ENCODE measurements at places on chromosomes 4 and X.

DNA sequence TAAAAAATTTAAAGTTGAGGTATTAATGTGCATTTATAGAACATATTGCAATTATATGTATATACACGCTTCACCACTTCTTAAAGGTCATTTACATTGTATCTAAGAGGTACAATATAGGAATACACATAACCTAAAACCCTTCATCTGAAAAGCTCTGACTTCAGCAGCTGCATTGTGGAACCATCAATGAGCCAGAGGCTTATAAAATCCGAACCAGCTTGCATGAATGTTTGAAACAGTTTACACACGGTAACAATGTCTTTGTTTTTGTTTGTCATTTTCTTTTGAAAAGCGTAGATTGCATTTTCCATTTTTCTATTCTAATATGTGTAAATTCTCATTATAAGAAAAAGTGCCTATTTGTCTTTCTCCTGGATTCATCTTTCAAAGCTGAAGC lies 221.6 kb downstream of the DCLK2 start:
- DNase-seq: no peak

DNA sequence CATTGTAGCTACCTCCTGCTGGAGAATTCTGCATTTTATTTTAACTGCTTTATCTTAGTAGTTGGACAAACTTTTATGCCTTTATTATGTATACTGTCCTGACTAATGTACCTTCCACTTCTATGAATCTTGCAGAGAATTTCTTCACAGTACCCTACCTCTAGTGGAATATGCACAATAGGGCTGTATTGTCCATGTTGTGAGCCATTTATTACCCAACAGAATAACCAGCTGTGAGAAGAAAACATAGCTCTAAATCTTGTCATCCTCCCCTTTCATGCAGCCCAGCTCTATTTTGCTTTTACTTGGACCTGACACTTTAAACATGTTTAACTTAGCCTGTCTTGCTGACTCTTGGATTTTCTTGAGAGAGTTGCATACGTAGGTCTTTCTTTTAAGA lies 56.2 kb downstream of the MCUB start:
- no peak for DNase-seq

- no peak for DNase-seq
These were observed 235.8 kb downstream of the RBMX2 start for GRCh38 chrX:130637591-130637990.

- DNase-seq: no peak
These were observed 105.2 kb upstream of the FRG1 start for GRCh38 chr4:189835505-189835904.

GRCh38 chr4:7307394-7308099 lies 115.2 kb downstream of the SORCS2 start:
- no peak for DNase-seq

DNA sequence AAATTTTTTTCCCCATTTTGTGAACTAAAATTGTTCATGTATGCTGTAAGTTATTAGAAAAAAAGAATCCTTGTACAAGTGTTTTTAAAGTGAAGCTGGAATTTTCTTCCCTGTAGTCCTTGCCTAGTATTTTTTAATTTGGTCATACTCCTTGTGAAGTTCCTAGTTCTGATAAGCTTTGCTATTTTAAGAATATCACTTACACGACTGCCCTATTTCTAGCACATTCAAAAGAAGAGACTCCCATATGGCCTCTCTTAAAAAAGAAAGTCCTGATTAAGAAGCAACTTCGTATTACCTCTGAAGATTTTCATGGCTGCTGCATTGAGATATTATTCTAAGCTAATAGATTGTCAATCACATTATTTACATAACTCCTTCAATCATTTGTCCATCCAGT lies 87.2 kb downstream of the KLHL8 start:
- no peak for DNase-seq

- peak; percentile 77 for DNase-seq
These were observed 59.5 kb upstream of the NEIL3 start for GRCh38 chr4:177250056-177250696.

- no peak for DNase-seq
These were observed 88.8 kb upstream of the CCDC160 start for GRCh38 chrX:134148172-134148692.

DNA sequence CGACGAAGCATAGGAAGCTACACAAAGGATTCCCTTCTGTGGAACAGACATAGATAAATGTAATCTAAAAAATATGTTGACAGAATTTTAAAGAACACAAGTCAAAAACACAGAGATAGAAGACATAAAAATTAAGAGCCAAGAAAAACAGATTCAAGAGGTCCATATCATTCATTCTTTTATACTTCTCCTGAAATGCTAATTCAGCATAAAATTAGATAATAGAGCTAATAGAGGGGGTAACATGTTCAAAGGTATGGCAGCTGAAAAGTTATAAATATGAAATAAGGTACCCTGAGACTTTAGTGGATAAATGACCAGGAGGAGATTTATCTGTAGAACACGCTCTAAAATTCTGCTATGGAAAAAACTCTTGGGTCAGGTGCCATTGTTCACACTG lies 37.4 kb upstream of the PRSS48 start:
- DNase-seq: no peak

GRCh38 chr4:7593646-7594412 lies 159.1 kb upstream of the PSAPL1 start:
- DNase-seq: no peak

DNA sequence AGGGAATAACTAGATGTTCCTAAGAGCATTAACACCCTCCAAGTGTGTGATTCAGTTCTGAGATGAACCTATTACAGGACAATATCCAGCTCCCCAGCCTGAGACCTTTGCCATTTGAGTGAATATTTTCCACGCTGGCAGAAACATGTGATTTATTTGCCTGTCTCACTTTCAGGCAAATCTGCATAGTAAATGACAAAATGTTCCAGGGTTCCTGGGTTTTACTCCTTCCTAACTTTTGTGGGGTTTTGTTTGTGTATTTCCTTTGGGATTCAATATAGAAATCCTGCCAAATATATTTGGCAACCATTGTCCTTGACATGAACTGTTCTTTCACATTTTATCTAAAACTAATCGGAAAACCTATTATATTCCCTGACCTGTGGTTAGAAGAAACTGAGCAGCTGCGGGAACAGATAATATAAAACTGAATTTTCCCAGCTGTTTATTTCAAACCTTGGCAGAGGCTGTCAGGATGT lies 12.5 kb downstream of the F8 start:
- DNase-seq: no peak

GRCh38 chr4:162506253-162506652 lies 342.5 kb upstream of the FSTL5 start:
- no peak for DNase-seq

DNA sequence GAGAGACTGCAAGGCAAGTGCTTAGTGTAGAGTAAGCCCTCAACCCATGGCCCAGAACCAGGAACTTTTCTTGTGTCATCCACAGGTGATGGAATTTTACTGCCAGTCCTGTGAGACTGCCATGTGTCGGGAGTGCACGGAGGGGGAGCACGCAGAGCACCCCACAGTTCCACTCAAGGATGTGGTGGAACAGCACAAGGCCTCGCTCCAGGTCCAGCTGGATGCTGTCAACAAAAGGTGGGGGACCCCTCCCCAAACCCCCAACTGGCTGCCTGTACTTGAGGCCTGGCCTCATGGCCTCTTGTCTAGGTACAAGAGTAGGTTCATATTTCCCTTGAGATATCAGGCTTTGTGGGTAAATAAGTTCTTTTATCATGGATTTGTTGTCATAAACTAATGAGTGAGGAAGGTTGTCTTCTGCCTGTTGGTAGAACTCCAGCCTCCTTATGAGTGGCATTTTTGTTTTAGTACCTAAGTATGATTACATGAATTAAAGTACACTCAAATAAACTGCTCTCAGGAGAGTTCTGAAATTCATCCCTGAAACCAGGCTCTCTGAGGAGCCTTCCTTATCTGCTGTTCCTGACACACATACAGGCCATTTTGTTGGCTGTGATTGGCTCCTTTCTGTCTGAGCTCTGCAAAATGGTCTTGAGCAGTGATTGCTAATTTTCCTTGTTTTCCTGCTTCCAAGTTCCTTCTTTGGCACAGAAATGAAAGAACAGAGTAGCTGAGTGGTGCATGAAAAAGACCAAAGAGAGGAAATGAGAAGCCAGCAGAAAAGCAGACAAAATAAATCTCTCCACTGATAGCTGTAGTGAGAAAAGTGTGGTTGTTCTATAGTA lies 51.4 kb upstream of the MND1 start:
- DNase-seq: no peak

- no peak for DNase-seq
These were observed 39.3 kb downstream of the TMEM150C start for GRCh38 chr4:82522472-82522871.

- DNase-seq: no peak
These were observed 164.3 kb downstream of the STPG2 start for GRCh38 chr4:97978791-97979488.
